Brain (organoid and tissue), 16 donors: ENCODE measurements at places on chromosomes 6 and 20.

- DNase-seq = no peak
Measured at GRCh38 chr6:52553158-52553557, 23.7 kb downstream of the TRAM2 start.

DNA sequence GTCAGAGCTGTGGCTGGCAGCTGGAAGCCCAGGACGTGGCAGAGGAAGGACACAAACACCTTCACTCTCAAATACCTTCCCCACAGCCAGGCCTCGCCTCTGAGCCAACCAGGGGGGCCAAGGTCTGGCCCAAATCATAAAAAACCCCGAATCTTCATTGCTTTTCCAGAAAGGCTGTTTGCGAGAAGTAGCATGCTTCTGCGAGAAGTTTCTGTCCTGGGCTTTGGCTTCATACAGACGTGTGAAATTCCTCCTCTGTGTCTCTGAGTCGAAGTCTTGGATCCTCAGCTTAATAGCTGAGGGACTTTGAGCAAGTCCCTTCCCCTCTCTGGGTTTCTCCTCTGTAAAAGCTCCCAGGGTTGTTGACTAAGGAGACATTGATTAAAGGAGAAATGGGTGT, 63.0 kb downstream of the CHMP4B start:
- no peak for DNase-seq

DNA sequence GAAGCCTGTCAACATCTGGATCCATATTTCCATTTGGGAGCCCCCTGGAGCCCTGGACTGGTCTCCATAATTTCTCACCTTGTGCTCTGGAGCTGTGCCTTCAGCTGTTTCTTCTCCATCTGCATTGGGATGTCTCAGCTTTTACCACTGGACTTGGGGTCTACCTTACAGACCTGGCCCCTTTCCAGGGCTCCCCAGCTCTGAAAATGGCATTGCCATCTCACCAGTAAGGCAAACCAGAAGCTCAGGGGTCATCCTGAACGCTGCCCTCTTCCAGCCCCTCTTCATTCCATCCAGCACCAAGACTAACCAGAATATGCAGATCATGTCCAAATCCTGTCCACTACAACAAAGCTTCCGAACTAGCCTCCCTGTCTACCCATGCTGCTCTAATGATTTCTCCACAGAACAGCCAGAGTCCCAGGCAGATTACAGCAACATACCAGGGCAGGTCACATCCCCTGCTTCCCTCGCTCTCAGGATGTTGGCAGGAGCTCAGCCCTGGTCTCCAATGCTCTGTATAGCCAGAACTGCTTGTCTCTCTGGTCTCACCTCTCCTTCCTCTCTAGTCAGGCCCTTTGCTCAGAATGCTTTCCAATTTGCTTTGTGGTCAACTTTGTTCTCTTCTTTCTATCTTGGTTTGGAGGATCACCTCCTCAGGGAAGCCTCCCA, 17.7 kb upstream of the NNAT start:
- no peak for DNase-seq

GRCh38 chr6:41405941-41406727, 70.7 kb downstream of the NCR2 start:
- peak; percentile 52 for DNase-seq

GRCh38 chr6:147154454-147154853, 49.8 kb upstream of the STXBP5 start:
- no peak for DNase-seq

- peak; percentile 48 for DNase-seq
Measured at GRCh38 chr6:7241709-7242645, 71.0 kb downstream of the SSR1 start.

DNA sequence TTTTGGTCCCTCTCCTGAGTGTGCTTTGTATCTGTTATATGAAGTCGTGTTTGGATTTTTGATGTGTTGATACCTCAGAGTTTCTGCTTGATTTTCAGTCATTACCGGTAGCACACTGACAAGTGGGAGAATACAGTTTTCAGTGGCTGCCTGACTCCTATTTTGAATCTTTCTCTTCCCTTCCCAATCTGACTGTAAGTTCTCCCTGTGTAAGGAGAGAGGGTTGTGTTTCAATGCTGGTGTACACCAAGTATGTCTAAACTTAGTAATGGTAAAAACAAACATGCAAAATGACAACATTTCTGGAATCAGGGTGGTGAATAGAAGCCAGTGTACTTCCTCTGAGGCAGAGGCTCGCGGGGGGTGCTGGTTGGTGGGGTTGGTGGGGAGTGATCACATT, 103.4 kb downstream of the HIVEP1 start:
- DNase-seq = no peak

DNA sequence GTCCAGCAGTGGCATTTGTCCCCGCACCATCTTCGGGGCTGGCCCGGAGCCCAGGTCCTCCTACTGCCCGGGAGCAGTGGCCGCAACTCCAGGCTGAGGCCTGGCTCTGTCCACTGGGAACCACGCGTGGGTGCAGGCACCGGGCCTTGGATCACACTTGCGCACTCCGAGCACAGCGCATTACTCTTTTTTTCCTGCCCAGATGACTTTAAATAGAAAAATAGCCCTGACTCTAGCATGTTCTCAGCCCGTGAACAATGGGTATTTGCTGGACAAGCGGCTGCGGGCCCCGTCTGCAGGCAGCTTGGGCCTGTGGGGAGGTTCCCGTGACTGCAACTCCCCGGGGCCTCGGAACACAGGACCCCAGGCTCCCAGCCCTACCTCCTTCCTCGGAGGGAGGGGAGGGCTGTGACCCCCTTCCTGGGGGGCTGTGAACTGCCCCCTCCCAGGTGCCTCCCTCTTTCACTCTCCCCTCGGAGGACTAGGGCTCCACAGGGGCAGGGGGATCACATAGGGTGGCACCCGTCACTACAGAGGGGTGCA, 162.2 kb downstream of the TBXT start:
- DNase-seq = peak; percentile 73

GRCh38 chr20:8372824-8373380, 240.8 kb downstream of the PLCB1 start:
- DNase-seq = no peak

- no peak for DNase-seq
Measured at GRCh38 chr6:144083172-144083571, 12.2 kb downstream of the SF3B5 start.

GRCh38 chr6:122222761-122223160, 176.7 kb upstream of the HSF2 start:
- no peak for DNase-seq

DNA sequence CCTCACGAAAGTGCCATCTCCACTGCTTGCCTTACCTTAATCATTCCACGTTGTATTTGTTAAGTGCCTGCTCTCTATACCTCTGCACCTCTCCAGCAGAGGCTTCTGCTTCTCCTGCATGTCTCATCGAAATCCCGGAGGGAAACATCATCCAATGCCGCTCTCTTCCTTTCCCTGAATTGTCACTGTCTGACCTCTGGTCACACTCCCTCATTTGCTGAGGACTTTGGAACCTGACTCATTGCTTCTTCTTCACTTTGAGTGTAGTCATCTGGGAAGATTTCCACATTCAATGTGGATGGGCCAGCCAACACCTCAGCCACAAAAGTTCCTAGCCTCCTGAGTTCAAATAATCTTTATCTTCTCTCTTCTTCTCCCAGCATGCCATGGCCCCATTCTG, 78.9 kb upstream of the BEND6 start:
- no peak for DNase-seq

GRCh38 chr6:149450679-149451375, 34.0 kb downstream of the ZC3H12D start:
- peak; percentile 19 for DNase-seq

DNA sequence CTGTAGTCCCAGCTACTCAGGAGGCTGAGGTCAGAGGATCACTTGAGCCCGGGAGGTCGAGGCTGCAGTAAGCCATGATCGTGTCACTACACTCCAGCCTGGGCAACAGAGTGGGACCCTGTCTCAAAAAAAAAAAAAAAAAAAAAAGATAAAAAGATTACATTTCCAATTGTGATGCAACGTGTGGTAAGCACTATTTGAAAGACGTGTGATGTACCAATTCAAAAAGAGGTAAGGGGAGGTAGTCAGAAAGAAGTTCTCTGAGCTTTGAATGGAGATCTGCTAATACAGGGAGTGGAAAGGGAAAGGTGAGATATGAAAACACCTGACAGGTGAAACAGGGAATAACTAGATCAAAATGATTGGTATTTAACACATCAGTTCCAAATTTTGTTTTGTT, 11.9 kb downstream of the GOPC start:
- no peak for DNase-seq

GRCh38 chr20:62352402-62353288, 14.5 kb downstream of the LAMA5 start:
- peak; percentile 84 for DNase-seq

GRCh38 chr6:167589615-167589940, 237.1 kb upstream of the AFDN start:
- DNase-seq = no peak
